Osteoblast (primary cell): ENCODE measurements at places on chromosomes 11 and 22. TPM values are rescaled to one million over a fixed set of nuclear protein-coding genes. Genes with fewer than 3 reads are reported as not detected.
A peak's percentile ranks its signal among the peaks of the same experiment; 100 is the strongest.

MRGPRX3 gene
- total RNA-seq: not detected in 2 replicates

PANX2 gene
- total RNA-seq: under 0.01 and 0.29 TPM in 2 replicates

TCN1 gene
- total RNA-seq: not detected in 2 replicates

ZP1 gene
- total RNA-seq: under 0.01 and 0.36 TPM in 2 replicates

CALCB gene
- not detected in 2 replicates for total RNA-seq

TRIM49D2 gene
- 0.29 TPM in 1 of 2 replicates, not detected in the other for total RNA-seq

- DNase-seq: peak; percentile 73
These were observed 5.0 kb downstream of the ZP1 start for GRCh38 chr11:60872124-60872960.

CRACR2B gene
- total RNA-seq: 0.59 and 0.72 TPM in 2 replicates

- peak; percentile 88 for DNase-seq
These were observed 5.8 kb upstream of the MIEF1 start for GRCh38 chr22:39496131-39496838.

GRCh38 chr11:105315287-105315686 lies 175.7 kb upstream of the CARD18 start:
- DNase-seq: peak; percentile 9
